ENCODE measurements at places on chromosomes 6 and 20.

GRCh38 chr20:461254-462198 is 807 bp downstream of the TBC1D20 start:
- peak; percentile 36 for DNase-seq

DNA sequence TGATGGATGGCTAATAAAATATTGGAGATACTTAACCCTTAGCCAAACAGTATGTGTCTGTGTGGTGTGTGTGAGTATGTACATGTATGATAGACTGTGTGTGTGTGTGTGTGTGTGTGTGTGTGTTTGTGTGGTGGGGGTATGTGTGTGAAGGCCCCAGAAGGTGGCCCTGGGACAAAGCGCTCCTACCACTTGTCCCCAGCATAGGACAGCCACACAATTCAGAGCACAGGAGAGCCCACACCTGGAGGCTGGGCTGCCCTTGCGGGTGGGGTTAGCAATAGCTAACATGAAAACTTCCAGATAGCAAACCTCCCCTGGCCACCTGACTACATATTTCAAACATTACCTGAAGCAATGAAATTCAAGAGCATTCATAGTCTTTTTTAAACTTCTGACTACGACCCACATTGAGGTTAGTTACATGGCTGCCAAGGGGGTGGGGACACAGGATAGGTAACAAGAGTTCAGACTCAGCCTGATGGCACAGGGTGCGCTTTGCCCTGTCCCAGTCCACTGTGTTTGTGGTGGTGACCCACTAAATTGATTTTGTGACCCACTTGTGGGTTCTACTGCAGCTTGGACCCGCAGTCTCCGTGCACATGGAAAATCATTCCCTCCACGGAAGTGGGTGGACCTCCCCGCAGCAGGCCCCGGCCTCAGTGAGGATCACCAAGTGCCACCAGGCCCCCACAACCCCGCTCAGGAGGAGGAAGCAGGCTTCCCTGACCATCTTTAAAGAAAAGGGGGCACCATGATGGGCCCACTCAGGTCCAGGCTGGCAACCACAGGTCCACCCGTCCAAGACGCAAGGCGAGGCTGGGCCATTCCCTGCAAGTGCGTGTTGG is 34.8 kb downstream of the ZC3H12D start:
- DNase-seq = no peak

- DNase-seq = no peak
These were observed 5.6 kb downstream of the FOXC1 start for GRCh38 chr6:1615151-1615852.

- no peak for DNase-seq
These were observed 41.3 kb upstream of the SLC22A16 start for GRCh38 chr6:110517601-110518281.

DNA sequence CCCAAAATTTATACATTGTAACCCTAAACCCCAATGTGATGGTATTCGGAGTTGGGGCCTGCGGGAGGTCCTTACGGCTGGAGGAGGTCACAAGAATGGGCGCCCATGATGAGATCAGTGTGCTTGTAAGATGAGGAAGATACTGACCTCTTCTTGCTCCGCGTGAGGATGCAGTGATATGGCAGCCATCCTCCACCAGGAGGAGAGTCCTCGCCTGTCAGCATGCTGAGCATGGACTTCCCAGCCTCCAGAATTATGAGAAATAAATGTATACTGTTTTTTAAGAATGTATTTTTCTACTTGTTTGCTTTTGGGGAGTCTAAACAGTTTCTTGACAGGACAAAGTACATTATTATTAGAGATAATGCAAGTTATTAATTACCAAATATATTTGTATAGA is 8.7 kb upstream of the SYNDIG1 start:
- DNase-seq = no peak

All from activated T-helper 1 cell treated with Interleukin-2 at 50 U/mL for 16 hours (primary cell).